ENCODE measurements at places on chromosomes 4 and X.

DNA sequence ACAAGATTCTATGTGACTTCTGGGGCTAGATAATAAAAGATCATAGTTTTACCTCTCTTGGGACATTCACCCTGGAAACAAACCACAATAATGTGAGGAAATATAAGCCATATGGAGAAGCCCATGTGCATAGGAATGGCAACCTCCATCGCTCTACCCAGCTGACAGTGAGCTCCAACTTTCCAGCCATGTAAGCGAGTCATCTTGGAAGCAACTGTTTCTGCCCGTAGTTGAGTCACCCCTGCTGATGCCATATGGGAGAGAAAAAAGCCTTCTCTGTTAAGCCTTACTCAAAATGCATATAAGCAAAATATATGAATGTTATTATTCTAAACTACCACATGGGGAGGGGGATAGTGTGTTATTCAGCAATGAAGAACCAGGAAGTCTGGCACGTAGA lies 31.4 kb upstream of the RELL1 start:
- no peak for DNase-seq

GRCh38 chrX:137032341-137032694 lies 1.5 kb downstream of the GPR101 start:
- DNase-seq = no peak

DNA sequence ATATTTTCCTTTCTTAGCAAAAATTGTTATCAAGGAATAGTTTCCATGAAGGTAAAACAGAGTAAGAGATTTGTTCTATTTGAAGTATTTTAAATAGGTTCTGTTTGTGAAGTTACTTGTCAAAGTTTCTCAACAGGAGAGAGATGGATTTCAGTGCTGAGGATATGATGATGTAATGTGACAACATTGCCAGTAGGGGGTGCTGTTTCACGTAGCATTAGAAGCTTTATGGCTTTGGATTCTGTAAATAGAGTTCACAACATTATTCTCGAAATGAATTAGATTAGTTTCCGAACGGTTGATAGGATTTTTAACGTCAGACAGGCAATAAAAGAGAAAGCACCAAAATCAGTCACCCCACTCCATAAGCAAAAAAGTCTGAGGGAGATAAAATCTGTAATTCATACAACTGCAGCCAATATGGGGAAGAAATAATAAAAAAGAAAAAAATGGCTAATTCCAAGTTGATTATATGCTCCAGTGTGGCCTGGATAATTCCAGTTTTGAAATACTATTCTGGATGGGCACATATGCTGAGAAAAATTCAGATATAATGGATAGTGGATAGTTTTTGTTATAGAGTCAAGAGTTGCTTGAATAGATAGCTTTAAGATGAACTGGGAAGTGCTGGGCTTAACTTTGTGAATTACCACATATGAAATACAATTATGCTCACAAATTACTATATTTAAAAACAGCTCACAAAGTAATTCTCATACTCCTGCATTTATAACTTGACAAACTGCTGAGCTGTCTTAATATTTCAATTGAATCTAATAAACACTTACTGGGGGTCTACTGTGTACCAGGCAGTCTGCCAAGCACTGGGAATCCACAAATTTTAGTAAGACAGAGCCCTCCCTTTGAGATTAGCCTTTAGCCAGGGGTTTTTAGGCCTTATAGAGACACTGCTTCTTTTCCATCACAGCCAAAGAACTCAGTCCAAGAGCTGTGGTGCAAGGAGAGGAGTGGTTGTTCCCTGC lies 109.1 kb downstream of the GPAT3 start:
- DNase-seq = no peak

- DNase-seq = no peak
These were observed 165.6 kb upstream of the HCCS start for GRCh38 chrX:10945498-10945897.

Data from ureter (tissue), 1 donor.